ENCODE measurements at places on chromosomes 4 and X.

DNA sequence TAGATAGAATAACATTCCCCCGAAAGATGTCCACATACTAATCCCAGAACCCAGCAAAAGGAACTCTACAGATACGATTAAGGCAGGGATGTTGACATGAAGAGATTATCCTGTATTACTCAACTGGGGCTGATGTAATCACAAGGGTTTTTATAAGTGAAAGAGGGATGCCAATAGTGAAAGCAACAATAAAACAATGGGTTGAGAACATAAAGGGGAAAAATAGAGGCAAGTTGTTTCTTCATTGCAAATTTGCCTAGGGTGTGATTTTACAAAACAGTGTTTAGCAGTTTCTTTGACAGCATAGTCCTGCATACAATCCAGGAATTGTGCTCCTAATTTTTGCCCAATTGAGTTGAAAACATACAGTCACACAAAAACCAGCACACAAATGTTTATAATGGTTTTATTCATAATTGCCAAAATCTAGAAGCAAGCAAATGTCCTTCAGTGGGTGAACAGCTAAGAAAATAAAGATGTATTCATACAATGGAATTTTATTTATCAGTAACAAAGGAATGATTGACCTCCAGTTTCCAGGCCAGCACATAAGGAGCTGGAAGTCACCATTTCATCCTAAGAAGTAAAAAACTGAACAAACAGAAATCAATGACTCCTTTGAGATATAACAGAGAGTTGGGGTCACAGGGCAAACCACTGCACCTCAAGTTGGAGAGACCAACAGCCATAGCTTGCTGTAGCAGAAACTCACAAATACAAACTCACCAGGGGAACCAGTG lies 107.2 kb downstream of the CENPC start:
- peak; percentile 49 for DNase-seq

GRCh38 chr4:153741541-153741940 lies 18.3 kb downstream of the RNF175 start:
- DNase-seq: no peak

DNA sequence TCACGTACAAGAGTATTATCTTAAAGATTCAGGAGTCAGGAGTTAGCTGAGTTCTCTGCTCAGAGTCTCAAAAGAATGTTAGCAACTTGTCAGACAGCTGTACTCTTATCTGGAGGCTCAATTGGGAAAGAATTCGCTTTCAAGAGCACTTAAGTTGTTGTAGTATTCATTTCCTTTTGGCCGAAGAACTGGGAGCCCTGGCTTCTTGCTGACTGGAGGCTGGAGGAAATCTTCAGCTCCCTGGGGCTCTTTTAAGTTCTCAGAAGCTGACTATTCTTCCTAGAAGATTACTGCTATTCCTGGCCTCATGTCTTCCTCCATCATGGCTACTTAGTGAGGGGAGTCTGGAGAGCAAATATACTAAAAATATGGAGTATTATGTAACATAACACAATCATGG lies 587.2 kb downstream of the EPHA5 start:
- DNase-seq: no peak

DNA sequence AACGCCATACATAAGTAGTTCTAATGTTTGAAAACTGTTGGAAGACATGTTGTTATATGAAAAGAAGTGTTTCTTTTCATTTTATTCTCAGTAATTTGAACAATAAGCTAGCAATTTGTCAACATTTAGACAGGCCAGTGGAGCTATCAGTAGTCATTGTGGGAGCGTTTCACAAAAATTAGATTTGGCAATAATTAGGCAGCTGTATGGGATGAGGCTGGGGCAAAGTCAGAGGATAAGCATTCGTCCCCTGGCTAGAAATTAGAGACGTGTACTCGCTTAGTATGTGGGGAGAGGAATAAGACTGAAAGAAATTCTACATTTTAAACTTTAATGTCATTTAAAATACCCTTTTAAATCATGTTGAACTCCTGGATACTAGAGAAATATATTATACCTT lies 70.6 kb downstream of the TMEM144 start:
- no peak for DNase-seq

DNA sequence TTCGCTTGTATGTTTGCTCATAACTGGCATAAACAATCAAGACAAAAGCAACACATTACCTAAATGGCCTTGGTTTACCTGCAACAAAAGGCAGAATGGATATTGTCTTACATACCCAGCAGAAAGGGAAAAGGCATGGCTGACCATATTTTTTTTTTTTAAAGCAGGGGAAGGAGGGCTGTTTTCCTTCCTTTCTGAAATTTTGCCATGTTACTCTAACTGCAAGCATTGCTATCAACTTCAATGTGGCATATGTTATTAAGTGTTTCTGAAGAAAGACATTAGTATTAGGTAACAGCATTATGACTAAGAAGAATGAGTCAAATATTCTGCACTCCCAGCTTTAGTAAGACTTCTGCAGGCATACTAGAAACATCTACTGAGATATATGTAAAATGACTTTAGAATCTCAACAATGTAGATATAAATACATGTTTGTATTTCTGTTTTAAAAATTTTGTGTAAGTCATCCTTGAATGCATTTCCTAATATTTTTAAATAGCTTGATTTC lies 512.6 kb upstream of the FAM241A start:
- DNase-seq: no peak

DNA sequence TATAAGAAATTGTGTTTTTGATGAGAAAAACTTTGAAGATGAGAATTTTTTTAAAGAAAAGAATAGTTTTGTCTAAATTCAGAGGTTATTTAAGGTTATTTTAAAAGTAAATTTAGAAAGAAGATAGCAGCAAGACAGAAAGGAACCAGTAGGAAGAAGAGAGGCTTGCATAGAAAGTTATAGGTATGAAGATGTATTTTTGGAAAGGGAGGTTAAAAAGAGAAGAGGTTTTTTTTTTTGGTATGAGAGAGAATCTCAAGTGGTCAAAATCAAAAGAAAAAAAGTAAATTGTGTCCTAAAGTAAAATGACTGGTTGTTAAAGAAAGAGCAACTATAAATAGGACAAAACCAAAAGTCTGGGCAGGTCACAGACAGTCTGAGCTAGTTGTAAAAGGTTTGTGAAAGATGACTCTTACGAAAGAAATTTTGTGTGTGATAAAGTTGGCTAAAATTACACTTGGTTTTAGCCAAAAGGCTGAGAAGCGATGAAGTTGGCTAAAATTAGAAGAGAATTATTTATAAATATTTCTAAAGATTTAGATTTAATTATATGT lies 16.4 kb upstream of the EIF4E start:
- no peak for DNase-seq

- no peak for DNase-seq
These were observed 7.8 kb upstream of the FAM149A start for GRCh38 chr4:186096681-186097165.

- no peak for DNase-seq
These were observed 7.6 kb downstream of the EIF4E start for GRCh38 chr4:98921292-98921691.

GRCh38 chr4:61204353-61205060 lies 4.4 kb downstream of the ADGRL3 start:
- DNase-seq: no peak

GRCh38 chr4:87130985-87131703 lies 89.3 kb downstream of the KLHL8 start:
- peak; percentile 50 for DNase-seq

- DNase-seq: peak; percentile 23
These were observed 169.9 kb downstream of the IQCM start for GRCh38 chr4:149645790-149646189.

Data from NCI-H82 (cell line).